NCI-H2081 treated with DMSO at 0.1 percent for 48 hours (cell line): ENCODE measurements at places on chromosomes 5 and 9.

GRCh38 chr5:147437161-147437596, 72.7 kb downstream of the DPYSL3 start:
- no peak for DNase-seq

- DNase-seq = no peak
Measured at GRCh38 chr5:132176521-132176945, 51.1 kb downstream of the P4HA2 start.

- no peak for DNase-seq
Measured at GRCh38 chr5:143691945-143692290, 120.0 kb upstream of the HMHB1 start.

GRCh38 chr5:60852940-60853339, 8.9 kb upstream of the ELOVL7 start:
- no peak for DNase-seq

- DNase-seq = no peak
Measured at GRCh38 chr5:39448506-39449128, 23.8 kb upstream of the DAB2 start.

DNA sequence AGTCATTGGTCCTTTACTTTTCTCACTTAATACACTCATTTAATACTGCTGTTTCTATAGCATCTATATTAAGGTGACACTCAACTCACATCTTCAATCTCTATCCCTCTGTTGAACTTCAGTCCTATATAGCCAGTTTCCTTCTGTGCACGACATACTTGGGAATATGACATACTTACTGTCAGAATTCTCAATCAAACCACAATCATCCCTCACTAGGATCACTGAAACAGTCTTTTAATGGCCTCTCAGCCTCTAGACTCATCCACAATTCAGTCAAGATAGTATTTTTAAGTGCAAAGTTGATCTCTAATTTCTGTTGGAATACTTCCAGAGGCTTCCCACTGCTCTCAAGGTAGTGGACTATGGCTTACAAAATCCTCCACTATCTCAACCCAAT, 251.0 kb upstream of the MEF2C start:
- DNase-seq = no peak

DNA sequence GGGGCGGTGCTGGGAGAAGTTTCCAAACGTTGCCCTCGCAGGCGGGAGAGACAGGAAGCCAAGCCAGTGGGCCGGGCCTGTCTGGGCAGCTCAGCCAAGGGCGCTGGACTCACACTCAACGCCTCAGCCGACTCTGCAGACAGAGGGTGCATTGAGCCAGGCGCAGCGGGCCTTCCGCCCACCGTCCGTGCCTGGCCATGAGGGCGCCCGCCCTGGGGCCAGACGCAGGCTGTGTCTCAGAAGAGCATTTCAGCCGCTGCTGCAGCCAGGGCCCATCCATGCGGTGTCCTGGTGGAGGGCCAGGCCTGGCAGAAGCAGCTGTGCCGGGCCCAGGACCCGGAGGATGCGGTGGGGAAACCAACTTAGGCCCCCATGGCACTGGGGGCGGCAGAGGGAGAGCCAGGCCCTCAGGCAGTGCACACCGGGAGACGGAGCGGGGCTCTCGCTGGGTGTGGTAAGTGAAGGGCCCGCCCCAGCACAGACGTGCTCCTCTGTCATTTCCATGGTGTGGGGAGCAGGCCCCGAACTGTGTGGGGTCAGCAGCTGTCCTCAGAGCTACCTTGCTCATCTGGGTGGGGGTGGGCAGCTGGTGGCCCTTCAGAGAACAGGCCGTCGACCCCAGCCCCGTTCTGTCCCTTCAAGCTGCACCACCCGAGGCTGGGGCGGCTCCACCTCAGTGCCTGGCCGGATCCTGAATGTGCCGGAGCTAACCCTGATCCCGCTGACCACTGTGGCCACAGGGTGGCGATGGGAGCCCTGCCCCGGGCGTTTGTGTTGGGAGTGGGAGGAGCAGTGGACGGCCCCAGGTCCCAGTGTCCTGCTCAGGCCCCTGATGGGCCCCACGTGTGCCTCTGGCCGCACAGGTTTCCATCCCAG, 18.0 kb downstream of the DNLZ start:
- no peak for DNase-seq

GRCh38 chr9:26244661-26245451, 566.6 kb upstream of the TUSC1 start:
- DNase-seq = no peak
